ENCODE measurements at places on chromosomes 5 and 9.

DNA sequence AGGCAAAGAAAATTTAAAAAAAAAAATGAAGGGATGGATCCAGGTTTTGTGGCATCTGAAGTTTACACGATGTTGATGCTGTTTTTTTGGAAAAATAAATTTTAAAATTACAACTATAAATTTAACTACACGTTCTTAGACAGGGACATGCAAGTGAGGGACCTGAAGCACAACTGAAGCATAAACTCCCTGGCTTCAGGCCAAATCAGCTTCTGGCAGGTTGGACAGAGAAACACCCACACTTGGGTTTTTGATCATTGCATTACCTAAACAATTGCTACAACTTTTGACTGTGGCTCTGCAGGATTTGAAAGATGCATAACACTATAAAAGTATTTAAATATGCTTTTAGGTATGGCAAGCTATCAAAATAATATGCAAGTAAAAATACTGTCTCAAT is 1318.3 kb upstream of the DMAC1 start:
- no peak for DNase-seq

- DNase-seq = no peak
Measured at GRCh38 chr9:17402309-17402708, 176.6 kb upstream of the SH3GL2 start.

DNA sequence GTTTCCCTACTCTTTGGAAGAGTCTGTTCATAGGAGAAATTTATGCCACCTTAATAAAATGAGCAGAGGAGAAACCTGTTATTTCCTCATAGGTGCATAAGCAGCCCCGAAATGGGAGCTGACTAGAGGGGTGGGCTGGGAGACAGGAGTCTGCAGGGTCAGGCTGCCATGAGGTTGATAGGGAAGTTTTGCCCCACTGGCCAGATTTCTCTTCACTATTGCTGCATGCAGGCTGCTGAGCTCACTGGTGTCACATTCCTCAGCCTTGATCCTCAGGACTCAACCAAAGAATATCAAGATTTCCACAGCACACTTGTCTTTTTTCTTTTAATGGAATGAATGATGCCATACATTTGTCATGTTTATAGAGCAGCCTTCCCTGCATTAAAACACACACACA is 60.7 kb downstream of the BHMT start:
- no peak for DNase-seq

- DNase-seq = no peak
Measured at GRCh38 chr5:120258123-120258522, 206.0 kb upstream of the PRR16 start.

GRCh38 chr5:157778121-157778805 is 34.8 kb downstream of the LSM11 start:
- DNase-seq = no peak

DNA sequence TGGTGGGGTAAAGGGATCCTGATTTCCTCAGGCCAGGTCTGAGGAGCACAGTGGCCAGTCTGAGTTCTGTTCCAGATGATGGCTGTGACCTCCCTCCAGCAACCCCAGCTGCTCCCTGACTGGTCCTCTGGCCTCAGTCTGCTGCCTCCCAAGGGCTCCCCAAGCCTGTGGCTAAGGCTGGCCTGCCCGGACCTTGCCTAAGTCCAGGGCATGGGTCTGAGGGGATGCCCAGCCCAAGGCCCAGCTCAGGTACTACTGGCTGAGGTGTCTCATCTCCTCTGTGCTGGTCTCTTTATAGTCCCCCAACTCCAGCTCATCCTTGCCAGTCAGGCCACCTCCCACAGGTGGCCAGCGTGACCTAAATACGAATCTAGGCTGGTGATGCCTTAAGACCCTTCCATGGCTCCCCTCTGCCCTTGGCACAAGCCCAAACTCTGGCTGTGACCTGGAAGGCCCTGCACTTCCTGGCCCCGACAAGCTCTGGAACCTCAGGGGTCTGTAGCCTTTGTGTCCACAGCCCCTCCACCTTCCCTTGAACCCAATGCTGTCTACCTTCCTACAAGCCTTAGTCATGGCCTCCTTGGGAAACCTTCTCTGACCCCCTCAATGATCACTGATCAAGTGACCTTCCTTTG is 9.8 kb downstream of the KIF12 start:
- no peak for DNase-seq

- DNase-seq = no peak
Measured at GRCh38 chr5:56167519-56167918, 65.6 kb downstream of the ANKRD55 start.

- no peak for DNase-seq
Measured at GRCh38 chr5:154646745-154647113, 108.4 kb upstream of the LARP1 start.

DNA sequence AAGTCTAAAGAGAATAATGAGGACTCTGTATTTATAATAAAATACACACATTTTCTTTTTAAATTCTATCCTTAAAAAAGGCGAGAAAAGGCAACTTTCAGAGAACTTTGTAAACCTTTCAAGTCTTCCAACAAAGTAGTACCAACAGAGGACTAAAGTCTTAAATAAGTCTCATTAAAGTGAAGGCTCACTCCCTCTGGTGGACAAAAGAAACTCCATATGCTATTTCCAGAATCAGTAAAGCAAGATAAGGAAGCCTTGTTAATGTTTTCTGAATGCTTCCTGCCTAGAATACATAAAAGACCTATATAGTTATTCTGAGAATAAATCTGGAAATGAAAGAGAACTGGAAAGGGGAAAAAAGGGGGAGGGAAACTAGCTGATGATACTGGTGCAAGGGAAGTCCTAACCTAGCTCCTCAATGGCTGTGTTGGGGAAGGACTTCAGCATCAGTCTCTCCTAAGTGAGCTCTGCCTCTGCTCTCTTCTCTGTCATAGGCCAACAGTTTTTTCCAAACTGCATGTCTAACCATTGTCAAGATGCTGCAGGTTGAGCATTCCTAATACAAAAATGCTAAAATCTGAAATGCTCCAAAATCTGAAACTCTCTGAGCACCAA is 7.2 kb downstream of the HMGCS1 start:
- DNase-seq = no peak

DNA sequence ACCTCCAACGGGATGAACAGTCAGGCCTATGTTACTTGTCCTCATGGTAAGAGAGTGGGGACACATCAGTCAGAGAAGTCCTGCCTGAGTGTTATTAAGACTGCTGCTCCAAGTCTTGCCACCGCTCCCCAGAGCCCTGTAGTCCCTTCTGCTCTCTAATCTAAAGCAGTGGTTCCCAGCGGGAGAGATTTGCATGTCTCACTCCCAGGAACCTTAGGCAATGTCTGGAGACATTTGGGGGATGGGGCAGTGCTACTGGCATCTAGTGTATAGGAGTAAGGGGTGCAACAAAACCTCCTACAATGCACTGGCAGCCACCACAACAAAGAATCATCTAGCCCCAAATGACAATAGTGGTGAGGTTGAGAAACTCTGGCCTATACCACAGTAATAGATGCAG is 2.6 kb upstream of the SVEP1 start:
- DNase-seq = no peak

DNA sequence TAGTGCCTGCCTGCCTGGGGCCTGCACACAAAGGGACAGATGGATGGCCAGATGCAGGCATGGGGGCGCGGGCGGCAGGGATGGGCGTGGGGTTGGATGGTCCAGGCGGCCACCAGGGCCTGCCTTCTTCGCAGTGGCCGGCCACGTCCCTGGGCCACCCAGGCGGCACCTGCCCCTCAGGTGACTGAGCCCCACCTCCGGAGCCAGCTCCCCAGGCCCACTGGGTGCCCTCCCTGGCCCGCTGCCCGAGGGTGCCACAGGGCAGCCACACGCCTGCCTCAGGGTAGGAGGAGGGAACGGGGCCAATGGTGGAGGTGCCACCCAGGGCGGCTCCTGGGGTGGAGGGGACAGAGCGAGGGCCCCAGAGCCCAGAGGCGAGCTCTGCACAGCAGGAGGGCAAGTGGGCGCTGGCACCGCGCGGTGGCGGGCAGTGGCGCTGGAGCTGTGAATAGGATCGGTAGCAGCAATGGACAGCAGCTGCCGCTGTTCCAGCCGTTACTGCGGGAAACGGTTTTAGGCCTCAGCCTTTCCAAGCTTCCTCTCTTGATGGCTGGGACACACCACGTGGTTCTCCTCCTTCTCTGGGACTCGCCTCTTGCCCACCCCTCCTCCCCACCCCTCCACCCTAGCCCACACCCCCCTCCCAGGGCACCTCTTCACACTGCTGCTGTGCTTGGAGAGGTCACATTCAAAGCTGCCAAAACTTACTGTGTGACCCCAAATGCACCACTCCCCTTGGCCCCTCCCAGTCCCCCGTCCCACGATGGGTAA is 19.1 kb downstream of the LHX3 start:
- no peak for DNase-seq

GRCh38 chr5:132180134-132180745 is 47.4 kb downstream of the P4HA2 start:
- DNase-seq = no peak

DNA sequence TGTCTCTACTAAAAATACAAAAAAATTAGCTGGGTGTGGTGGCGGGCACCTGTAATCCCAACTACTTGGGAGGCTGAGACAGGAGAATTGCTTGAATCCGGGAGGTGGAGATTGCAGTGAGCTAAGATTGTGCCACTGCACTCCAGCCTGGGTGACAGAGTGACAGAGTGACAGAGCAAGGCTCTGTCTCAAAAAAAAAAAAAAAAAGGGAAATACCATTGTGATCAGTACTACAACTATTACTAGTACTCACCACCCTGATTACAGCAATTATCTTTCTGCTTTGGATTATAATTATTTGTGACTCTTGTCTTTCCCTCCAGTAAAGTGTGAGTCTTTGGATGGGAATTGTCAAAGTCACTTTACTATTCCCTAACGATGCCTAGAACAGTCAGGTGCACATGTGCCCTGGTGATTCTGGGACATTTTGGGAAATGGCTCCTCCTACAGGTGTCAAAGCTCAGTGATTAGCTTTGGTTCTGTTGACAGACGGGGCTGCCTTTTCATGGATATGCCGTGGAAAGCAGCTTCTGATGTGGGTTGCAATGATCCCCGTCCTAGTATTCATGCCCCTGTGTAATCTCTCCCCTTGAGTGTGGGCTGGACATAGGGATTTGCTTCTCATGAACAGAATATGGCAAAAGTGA is 31.8 kb upstream of the FRRS1L start:
- DNase-seq = no peak

DNA sequence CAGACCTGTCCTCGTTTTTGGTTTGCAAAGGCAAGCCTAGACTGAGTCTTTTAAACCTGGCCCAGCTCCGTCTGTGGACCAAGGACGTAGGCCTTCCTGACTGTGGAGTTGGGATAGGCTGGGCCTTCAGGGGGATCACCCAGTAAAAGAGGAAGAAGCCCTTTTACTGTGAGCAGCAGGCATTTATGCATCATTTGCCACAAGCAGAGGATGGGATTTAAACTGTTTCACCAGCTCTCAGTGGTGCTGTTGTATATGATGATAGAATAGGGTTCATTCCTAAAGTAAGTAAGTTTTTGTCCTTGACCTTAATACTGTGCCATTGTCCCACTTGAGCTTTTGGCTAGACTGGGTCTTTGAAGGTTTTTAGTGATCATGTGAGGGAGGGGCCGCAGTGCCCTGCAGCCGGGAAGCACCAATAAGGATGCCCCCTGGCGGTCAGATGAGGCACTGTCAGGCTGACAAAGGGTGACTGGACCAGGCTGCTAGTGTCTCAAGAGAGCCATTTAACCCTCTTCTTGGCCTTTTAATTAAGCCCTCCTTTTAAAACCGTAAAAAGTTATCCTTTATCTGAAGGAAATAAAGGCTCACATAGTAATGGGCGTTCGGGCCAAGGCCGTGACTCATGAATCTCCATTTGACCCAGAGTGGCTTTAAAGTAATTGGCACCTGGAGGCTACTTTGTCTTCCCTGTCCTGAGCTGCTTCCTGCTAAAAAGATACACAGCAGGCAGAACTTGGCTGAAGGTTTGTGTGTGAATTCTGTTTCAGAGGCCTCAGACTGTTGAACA is 74.0 kb downstream of the UBAP1 start:
- DNase-seq = no peak

Measured in activated T-helper 1 cell treated with anti-CD3 and anti-CD28 coated beads, Interleukin-2, amount 50 U/mL, for 16 hours (primary cell).